Suppressor macrophage treated with lipopolysaccharide for 4 hours (primary cell): ENCODE measurements at places on chromosomes 3 and 15.

- DNase-seq = no peak
Measured at GRCh38 chr3:138227650-138228049, 40.5 kb downstream of the ARMC8 start.

- peak; percentile 96 for DNase-seq
Measured at GRCh38 chr3:143998266-143998665, 26.6 kb downstream of the DIPK2A start.

DNA sequence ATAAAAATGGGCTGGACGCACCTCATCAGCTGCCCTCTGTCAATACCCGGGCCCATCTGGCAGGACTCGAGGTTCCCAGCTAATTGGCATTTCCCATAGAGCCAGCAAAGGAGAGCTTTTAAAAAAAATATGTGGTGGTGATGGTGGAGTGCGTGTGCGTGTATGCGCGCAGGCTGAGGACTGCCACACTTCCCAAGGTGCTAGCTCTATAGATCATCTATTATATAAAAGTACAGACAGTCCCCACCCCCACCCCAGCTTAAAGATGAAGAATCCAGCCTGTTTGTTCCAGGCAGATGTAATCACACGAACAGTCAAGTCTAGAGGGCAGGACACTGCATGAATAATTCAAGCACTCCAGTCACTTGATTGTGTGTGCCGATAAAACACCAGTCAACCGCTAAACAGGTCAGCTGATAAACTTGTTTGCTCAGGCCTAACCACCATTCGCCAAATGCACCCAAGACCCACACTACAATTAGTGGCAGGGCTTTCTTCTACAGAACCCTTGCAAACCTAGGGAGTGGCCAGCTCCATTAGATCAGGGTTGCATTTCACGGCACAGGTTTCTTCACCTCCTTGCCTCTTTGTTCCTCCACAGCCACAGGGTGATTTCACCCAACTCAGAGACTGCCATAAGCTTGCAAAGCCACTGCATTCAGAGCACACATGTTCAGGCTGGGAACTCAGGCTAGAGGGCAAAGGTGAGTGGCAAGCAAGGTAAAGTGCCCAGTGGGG is 5.8 kb downstream of the TLE3 start:
- no peak for DNase-seq

- DNase-seq = no peak
Measured at GRCh38 chr3:171311784-171312183, 148.4 kb downstream of the TNIK start.

DNA sequence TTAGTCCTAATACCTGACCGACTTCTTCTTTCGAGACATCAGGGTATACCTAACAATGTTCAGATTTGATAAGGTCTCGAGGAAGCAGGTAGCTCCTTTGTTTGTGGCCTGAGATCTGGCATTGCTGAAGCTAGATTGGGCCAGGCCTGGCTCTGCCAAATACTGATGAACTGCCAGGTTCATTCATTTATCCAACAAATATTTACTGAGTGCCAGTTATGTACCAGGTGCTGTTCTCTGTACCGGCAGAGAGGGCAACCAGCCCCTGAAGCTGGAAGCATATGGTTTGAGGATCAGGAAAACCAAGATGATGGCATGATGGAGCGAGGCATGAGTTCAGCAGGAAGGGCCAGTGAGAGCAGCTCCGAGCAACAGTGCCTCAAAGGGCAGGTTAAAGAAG is 196.2 kb upstream of the NSMCE3 start:
- no peak for DNase-seq

DNA sequence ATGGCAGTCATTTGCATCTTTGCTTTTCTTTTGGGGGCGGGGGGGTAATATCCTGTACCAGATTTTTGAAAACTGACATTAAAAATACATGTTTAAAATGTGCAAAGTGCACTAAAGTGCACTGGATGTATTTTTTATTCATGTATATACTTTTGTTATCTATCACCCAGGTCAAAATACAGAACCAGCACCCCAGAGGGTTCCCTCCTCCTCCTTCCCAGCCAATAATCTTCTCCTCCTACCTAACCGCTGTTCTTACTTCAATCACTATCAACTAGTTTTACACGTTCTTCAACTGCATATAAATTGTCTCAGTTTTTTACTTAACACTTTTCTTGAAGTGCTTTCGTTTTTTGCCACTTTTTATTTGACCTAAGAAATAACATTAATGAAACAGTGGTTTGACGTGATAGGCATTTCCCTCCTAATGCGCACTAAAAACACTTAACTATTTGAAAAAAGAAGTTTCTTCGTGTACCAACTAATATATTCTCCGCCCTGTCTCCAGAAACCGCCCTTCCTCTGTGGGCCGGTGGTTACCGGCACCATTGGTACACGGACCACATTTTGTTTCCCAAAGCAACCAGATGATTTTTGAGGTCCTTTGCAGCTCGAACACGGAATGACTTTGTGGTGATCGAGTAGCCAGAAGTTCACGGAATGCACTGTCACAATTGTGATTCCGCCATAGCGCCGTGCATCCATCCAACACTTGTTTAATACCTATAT is 836 bp upstream of the AKAP13 start:
- DNase-seq = peak; percentile 15

DNA sequence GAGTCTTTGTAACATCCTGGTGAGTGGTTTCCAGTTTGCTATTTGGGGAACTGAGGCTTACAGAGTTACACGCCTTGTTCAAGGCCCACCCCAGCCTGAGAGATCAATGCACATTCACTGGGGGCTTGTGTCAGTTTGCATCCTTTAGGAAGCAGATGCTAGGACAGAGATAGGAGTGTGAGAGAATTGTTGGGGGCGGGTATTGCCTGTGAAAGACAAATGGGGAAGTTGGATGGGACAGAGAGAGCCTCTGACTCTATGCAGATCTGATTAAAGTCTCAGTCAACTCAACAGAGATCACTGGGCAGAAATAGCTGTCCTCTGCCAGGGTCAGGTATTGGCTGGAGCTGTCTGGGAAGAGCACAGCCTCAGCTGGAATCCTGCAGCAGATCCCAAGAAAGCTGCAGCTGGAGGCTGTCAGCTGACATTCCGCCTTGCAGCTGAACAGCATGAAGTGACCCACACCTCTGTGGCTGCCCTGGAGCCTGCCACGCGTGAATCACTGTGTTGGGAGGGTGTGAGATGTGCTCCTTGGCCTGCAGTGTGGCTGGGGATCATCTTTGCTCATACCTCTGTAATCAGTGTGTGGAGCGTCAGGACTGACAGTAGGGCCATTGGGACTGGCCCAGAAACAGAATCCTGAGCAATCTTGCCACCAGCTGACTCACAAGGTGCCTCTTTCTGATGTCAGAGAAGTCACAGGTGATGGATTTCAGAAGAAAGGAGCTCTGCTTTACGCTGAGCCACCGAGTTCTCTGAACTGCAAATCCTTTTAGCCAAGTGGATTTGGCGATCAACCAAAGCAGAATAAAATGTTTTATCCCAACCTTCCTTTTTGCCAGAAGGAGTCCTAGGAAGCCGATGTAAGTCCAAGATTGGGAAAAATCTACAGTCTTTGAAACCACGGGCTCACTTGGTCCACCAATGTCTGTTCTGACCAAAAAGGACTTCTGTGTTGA is 284.1 kb upstream of the LRRFIP2 start:
- DNase-seq = peak; percentile 51

GRCh38 chr15:40930430-40931299 is 1.5 kb downstream of the DLL4 start:
- DNase-seq = no peak

GRCh38 chr15:48888191-48888590 is 10.3 kb downstream of the EID1 start:
- DNase-seq = no peak

DNA sequence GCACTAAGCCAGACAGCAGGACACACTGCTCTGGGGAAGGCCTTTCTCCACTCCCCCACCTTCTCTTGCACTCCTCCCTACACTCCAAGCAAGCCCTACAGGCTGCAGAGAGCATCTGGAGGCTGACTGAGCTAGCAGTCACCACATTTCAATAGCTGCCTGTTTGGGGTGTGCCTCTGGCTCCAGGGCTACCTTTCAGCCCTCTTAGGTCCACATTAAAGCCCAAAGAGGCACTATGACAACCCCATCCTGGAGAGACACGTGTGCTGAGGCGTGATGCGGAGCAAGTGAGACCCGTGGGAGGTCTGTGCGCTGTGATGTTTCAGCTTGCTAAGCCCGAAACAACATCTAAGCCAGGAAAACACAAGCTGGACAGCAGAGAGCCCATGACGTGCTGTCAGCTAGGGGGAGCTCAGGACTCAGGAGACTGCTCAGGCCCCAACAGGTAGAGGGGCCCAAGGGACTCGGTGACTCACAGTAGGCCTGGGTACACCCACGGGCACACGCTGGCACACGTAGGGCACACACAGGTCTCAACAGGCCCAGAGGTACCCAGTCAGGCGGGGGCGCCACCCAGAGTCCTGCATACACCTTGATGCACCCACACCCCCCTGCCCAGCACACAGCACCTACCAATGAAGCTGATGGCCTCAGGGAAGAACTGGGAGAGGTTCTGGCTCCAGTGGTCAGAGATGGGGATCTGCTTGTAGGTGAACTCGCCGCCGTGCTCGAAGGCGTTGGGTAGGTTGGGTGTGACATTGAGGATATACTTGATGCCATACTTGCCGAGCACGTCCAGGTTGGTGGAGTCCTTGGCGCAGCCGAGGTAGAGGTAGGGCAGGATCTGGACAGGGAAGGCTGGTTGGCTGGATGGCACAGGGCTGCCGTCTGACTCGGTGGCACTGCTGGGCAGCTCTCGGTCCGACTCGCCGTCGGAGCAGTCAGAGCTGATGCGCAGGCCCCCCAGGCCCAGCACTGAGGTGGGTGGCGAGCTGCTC is 2.8 kb downstream of the DUSP7 start:
- DNase-seq = no peak

DNA sequence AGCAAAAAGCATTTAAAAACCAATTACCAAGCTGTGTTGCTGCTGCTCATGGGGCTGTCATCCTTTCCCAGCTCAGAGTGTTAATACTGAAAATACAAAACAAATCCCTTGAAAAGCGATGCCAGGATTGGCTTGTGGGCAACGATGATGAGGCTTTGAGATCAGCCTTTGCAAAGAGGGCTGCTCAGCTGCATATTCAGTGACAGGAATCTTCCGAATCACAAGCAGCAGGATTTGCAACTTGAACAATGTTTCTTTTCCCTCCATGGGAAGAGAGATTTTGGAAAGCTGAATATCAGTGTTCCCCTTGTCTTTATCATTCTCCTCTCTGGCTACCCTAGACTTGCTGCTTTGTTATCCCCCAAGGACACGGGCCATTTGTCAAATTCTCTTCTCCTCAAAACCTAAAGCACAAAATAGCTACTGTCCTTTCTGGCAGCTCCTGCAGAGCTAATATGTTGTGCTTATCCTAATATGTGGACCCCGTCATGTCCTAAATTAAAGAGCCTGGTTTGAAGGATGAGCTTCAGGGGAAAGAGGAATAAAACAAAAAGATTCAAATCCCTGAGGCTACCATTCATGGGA is 375.8 kb downstream of the GAP43 start:
- no peak for DNase-seq

- no peak for DNase-seq
Measured at GRCh38 chr15:93129702-93130488, 40.9 kb upstream of the RGMA start.

GRCh38 chr3:126523745-126524428 is at the start of gene CHST13:
CHST13 (plus strand) TSS chr3:126524155; CDS start chr3:126524333, 178 bp downstream.
- peak; percentile 70 for DNase-seq

GRCh38 chr3:108489776-108490175 is 20.6 kb downstream of the MYH15 start:
- DNase-seq = peak; percentile 56

DNA sequence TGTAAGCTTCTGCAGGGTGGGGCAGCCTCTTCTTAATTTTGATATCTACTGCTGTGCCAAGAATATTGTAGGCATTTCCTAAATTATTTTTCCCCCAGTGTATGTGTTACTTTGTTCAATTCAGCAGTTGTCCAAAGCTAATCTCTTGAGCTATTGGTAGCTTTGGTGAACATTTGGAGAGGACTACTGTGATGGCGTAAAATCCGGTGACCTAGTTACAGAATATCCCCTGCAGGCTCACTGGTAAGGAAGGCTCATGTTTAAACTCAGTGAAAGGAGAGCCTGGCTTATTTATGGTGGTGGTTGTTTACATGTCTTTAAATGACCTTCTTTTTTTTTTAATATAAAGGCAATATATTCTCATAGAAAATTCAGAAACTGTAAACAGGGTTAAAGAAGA is 105.6 kb downstream of the LPP start:
- no peak for DNase-seq

DNA sequence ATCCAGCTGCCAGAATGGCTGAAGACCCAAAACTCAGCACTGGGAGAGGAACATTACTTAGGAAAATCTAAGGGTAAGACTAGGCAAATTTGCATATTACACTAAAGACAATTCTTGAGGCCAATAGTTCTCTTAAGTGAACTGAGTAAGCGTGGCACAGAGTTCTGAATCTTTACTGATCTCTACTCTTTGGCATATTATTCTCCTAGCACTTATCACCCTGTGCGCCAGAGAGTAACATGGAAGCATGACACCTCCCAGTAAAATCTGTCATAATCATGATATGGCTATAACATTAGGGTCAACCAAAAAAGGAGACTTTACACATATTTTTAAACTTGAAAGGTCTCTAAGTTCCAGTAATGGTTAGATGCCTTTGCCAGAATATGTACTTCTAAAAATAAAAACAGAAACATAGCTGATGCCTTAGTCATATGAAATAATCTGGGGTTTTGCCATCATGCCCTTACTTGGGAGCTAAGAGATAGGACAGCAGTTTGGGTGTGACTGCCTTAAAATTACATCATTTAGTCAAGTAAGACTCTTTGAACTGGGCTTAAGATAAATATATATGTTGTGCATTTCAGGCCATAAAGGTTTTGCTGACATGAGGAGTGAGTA is 290.5 kb downstream of the PLCL2 start:
- DNase-seq = no peak

GRCh38 chr3:183582161-183582560 is 26.7 kb upstream of the KLHL6 start:
- DNase-seq = no peak

DNA sequence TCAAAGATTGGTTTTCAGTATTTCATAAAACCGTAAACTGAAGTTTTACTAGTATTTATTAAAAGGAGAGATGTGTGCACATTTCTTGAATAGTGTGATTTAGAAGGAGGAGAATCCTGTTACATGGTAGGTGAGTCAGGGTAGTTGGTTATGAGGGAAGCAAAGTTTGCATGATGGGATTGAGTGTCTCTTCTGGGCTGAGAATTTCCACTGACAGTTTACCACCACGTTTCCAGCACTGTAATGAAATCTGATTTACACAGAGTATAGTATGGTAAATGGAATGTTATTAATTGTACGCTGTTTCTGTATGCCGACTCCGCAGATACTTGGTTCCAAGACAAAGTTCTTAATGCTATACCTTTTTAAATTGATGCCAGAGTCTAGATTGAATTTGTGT is 1.6 kb downstream of the NECTIN3 start:
- no peak for DNase-seq

GRCh38 chr15:66922608-66923007 is 142.8 kb upstream of the SMAD3 start:
- DNase-seq = no peak

- no peak for DNase-seq
Measured at GRCh38 chr15:81223346-81223971, 26.8 kb downstream of the IL16 start.

- DNase-seq = no peak
Measured at GRCh38 chr3:13186435-13186815, 113.2 kb upstream of the IQSEC1 start.

- no peak for DNase-seq
Measured at GRCh38 chr15:75231836-75232235, 26.3 kb upstream of the GOLGA6C start.
